ENCODE measurements at places on chromosomes 12 and 14.
A peak's percentile ranks its signal among the peaks of the same experiment; 100 is the strongest.

- DNase-seq: no peak
These were observed 49.2 kb downstream of the EIF2S3B start for GRCh38 chr12:10554756-10555481.

- DNase-seq: no peak
These were observed 6.2 kb downstream of the PGF start for GRCh38 chr14:74949191-74949601.

- DNase-seq: peak; percentile 57
These were observed 40.7 kb upstream of the TMEM263 start for GRCh38 chr12:106914796-106915634.

GRCh38 chr14:69088586-69088985 lies 64.3 kb downstream of the DCAF5 start:
- no peak for DNase-seq

GRCh38 chr12:43094886-43095575 lies 457.0 kb downstream of the ADAMTS20 start:
- no peak for DNase-seq

DNA sequence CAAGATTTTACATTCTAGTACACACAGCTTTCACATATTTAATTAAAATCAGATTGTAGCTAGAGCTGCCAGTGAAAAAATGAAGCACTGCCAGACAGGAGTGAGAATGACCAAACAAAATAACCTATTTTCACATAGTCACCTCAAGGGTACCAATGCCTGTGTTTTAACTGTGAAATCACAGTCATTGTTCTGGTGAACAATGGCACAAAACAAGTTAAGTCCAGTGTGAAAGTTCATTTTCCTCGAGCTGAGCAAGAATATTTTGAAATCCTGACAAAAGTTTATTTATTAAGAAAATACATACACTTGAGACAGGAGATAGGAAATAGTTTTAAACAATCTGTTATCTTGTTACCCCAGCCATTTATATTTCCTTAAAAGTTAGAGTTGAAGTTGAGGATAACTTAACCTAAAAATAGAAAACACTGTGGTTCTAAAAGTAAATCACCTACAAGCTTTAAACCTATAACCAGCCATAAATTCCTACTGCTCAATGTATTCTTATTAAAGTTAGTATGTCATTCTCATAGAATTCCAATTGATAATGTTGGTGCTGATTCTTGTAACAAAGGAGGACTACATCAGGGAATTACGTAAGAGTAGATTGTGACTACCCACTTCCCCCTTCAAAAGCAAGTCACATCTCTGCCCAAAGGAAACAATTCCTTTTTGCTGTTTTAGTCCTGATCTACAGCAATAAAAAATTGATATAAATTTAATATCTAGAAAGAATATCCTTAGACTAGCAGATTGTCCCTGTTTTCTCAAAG lies 15.9 kb downstream of the DENND5B start:
- DNase-seq: no peak

DNA sequence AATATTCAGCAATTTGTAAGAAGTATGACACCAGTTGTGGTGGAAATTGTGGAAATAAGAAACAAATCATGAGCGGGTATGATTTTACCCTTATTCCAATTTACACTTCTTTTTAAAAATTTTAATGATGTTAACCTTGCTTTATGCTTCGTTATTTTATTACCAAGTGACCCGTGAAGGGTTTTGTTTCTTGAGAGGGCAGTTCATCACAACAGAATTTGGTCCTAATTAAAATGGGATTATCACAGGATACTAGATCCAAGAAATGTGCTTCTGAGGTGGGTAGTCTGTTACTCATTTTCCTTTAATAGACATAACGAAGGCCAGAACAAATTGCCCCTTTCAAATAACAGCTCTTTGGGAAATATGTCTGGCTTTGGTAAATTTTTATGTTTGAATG lies 25.5 kb upstream of the RASSF8 start:
- DNase-seq: no peak

- no peak for DNase-seq
These were observed 23.8 kb upstream of the PLD4 start for GRCh38 chr14:104900639-104901512.

DNA sequence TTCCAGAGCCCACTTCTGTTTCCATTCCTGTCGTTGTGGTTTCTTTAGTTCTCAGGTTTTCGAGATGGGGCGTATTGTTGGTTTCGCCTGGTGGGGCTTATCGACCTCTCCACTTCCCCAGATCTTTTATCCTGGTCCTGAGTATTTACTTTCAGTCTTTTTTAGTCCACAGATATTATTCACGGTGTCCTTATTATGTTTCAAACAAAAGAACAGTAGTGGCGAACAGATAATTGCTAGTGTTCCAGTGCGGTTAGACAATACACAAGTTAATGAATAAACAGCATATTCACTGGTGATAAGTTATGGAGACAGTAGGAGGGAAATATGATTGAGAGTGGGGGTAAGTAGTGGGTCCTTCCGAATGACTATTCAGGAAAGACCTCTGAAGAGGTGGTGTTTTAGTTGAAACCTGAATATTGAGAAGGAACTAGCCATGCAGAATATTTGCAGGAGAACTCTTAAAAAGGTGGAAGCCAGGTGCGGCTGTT lies 668 bp downstream of the TMEM260 start:
- DNase-seq: no peak

DNA sequence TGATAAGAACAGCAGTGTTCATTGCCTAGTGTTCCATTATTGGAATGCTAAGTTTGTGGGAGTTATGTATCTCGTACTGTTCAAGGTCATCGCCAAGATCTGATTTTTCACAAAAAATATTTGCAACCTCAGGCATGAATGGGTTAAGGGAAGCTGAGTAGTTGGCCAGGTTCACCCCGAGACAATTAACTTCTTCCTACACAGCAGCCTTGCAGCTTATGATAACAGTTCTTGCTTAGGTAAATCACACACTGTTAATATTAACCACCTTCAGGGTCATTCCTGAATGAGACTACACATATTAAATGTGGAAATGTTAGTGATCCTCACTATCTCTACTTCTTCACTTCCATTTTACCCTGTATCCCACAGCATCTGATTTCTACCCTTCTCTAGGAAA lies 18.0 kb downstream of the FKBP11 start:
- DNase-seq: no peak

DNA sequence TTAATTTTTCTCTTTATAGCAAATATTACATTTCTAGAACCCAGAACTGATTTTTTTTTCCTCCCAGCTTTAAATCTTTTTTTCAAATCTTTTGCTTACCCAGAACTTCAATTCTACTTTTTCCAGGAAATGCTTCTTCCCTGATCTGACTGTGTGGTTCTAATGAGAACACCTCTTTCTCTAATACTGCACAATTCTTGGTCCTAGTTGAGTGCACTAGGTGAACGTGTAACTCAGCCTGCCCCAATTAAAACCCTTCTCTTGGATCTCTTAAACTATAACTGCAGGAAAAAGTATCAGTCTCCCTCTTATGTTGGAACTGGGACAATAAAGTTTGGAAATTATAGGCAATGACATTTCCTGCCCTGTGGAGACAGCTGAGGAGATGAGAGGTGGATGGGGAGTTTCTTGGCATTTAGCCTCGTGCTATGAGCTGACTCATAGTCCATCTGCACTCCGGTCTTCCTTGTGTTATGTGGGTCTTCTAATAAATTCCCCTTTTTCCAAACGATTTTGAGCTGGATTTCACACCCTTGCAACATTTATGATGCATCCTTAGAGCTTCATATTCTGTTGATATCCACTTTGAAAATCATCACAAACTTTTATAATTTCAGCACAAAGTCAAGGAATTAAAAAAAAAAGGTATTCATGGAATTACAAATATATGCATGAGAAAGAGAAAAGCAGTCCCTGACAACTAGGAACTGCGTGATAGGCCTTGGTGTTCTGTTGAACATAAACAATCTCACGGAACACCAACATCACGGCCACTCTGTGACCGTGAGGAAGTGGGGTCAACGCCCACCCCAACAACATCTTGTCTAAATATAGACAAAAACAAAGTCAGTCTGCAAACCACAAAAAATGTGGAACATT lies 52.4 kb downstream of the BRMS1L start:
- no peak for DNase-seq

- no peak for DNase-seq
These were observed 128.0 kb downstream of the RFLNA start for GRCh38 chr12:124422570-124423523.

DNA sequence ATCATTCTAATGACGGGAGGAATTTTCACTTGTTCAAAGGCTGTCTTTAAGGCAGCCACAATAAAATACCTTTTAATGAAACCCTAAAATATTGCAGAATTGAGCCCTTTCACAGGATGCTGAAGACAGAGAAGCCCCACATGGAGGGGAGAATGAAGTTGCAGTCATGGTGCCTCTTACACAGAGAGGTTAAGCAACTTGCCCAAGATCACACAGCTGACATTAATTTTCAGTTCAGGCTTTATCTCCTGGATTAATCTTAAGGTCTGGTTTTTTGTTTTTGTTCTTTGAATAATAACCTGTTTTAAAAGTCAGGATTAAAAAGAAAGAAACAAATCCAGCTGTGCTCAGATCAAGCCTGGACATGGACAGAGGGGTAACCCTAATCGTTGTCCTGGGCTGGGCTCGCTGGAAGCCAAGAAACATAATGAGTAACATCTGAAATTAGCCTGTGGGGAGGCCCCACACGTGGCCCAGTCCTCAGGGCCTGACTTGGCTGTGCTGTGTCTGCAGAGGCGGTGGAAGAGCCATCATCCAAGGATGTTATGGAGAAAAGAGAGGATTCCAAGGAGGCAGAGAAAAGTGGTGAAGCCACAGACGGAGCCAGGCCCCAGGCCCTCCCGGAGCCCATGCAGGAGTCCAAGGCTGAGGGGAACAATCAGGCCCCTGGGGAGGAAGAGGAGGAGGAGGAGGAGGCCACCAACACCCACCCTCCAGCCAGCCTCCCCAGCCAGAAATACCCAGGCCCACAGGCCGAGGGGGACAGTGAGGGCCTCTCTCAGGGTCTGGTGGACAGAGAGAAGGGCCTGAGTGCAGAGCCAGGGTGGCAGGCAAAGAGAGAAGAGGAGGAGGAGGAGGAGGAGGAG lies 8.0 kb downstream of the CHGA start:
- DNase-seq: no peak

- peak; percentile 3 for DNase-seq
These were observed 284.7 kb upstream of the PWP1 start for GRCh38 chr12:107400686-107401447.

DNA sequence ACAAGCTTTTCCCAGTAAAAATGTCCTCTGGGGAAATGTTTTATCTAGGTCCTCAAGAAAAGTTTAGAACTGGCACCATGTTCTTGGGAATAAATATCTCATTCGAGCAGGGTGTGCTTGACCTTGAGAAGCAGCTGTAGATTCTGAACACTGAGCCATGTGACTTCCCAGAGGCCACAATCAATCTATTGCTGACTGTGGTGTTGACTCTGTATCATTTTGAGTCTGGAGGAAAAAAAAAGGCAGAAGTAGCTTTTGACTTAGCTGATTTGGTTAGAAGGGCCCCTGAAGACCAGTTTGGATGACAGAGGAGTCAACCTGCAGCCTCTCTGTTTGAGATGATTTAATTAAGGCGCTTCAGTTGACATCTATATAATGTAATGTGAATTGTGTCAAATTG lies 592.4 kb upstream of the SEL1L start:
- no peak for DNase-seq

- DNase-seq: no peak
These were observed 54.1 kb downstream of the CEP83 start for GRCh38 chr12:94405413-94406116.

DNA sequence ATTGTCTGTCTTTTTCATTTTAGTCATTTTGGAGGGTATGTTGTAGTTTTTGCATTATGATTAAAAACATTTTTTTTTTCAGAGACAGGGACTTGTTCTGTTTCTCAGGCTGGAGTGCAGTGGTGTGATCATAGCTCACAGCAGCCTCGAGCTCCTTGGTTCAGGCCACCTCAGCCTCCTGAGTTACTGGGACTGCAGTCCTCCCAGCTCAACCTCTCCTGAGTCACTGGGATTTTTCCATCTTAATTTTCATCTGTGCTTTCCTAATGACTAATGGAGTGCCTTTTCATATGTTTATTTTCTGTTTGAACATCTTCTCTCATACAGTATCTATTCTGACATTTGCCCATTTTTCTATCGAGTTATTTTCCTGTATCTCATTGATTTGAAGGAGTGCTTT lies 52.6 kb downstream of the DYRK2 start:
- DNase-seq: no peak

DNA sequence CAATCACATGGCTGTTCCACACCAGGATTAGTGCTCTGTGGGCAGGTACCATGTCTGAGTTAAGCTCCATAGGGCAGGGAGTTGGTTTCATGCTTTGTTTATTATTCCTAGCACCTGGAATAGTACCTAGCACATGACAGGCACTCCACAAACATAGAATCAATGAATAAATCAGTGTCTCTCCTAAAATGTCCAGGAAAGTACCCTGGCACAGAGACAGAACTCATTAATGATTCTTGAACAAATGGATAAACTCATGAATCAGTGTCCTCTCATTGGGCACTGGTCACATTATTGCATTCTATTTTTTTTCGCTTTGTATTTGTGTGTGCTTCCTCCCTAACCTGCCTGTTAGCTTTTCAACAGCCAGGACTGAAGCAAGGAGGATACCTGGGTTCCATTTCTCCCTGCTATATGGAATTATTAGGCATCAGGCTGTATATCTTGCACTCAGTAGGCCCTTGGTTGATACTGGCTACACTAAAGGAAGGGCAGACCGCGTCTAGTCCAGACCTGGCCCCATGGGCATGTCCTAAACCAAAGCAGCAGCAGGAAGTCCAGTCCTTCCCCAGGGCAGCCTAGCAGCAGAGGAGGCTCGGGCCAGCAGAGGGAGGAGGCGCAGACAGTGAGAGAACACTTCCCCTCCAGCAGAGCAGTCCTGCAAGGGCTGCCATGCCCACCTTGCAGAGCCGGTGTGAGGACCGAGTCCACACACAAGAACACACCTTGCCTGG lies 18.4 kb downstream of the HDAC7 start:
- DNase-seq: no peak

GRCh38 chr14:106790189-106791036 lies 1264.0 kb downstream of the TMEM121 start:
- DNase-seq: peak; percentile 90

DNA sequence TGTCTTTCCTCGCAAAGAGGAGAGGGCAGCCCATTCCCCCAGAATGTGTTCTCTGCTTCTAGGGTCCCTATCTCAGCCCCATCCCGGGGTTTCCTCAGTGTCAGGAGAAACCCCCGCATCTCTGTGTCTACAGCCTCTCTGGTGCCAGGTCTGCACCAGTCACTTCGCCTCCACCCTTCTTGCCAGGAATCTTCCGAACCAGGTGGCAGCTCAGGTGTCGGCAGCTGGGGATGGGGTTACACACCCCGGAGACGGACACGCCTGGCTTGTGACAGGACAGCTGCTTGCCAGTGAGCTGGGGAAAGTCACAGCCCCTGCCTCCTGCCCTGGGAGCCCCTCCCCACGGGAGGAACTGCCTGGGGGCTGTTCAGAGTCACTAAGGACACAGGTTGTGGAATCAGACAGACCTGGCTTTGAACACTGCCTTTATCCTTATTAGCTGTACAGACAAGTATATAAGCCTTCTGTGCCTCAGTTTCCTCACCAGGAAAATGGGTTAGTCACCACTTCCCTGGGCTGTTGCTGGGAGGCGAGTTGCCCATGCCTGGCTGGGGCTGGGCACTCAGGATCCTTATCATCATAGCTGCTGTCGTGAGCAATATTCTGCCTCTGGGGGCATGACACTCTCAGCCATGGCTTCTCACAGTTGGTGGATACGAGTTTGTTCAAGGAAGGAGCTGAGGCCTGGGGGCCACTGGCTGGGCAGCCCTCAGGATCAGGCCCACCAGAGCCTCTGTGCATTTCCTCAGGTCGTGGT lies 10.8 kb downstream of the HIP1R start:
- no peak for DNase-seq

GRCh38 chr12:131709226-131709625 lies 1.7 kb upstream of the SFSWAP start:
- DNase-seq: no peak

GRCh38 chr14:37903343-37904191 lies 304.1 kb upstream of the SSTR1 start:
- DNase-seq: peak; percentile 45

All from activated CD4-positive, alpha-beta T cell treated with anti-CD3 and anti-CD28 coated beads, Interleukin-2, Interleukin-6, amounts not matched to agents 100 ng/mL and 50 ng/mL, durations not matched to agents 16 hours and 8 hours (primary cell).